ENCODE measurements at places on chromosomes 4 and X. TPM values are rescaled to one million over a fixed set of nuclear protein-coding genes. Genes with fewer than 3 reads are reported as not detected.
A peak's percentile ranks its signal among the peaks of the same experiment; 100 is the strongest.

GRCh38 chrX:110853610-110854009 is 58.0 kb upstream of the CHRDL1 start:
- DNase-seq, result peak; percentile 53

- DNase-seq, result peak; percentile 33
Observed at GRCh38 chrX:41412261-41413081, 34.7 kb upstream of the NYX start.

- DNase-seq, result no peak
Observed at GRCh38 chrX:49278081-49278480, 8.5 kb downstream of the PPP1R3F start.

GRCh38 chr4:15883610-15884243 is 54.8 kb downstream of the FGFBP1 start:
- no peak for DNase-seq

Gene BMP15
- not detected for total RNA-seq

Gene VCX2
- not detected for total RNA-seq

Gene JADE3
- 2.3 TPM for total RNA-seq
